H4 (cell line): ENCODE measurements at places on chromosomes 7 and 10.

DNA sequence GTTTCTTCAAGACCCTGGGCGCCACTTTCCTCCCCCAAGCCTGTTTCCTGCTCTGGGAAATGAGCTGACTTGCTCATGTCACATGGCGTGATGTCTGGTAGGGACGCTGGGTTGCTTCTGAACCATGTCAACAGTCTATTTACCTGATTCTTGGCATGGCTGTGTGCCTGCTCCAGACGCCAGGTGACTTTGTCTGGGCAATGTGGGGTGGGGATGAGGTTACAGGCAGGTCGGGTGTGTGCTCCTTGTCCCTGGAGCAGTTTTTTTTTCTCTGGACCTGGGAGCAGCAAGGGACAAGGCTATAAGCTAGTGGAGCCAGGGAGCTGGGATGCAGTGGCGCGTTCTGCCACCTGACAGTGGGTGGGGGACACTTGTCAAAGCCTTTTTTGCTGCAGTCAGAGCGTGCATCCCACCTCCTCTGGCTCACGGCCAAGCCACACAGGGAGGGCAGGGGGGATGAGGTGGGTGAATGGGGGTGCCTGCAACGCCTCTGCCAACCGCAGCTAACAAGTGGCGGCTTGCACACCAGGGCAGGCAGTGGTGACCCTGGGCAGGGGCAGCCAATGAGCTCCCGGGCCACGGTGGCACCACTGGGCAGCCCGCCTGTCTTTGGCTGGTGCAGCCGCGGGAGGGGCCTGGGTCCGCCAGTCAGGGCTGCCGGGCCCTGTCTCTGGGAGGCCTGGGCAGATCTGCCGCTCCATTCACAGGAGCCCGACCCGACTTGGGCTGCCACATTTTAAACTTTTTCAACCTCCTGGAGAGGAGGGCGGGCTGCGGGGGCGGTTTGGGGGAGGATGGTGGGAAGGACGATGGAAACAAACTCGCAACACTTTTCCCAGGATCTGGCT, 22.9 kb downstream of the DNAJB12 start:
- peak; percentile 77 for DNase-seq

DNA sequence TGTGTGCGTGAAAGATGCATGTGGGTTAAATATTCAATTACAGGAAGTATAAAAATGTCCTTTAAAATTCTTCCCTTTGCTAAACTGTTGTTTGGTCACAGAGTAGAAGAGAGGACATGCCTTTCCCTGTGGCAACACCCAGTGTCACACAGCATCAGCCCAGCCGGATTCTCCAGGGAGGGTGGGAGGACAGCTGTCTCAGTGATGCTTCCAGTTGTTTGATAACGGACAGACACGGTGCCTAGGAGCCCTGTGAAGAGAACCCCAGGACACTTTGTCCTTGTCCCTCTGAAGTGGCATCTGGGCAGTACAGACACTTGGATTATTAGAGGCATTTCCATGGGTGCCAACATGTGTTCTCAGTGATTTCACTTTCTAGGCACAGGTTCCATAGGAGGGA, 306.6 kb upstream of the LRGUK start:
- DNase-seq: no peak

DNA sequence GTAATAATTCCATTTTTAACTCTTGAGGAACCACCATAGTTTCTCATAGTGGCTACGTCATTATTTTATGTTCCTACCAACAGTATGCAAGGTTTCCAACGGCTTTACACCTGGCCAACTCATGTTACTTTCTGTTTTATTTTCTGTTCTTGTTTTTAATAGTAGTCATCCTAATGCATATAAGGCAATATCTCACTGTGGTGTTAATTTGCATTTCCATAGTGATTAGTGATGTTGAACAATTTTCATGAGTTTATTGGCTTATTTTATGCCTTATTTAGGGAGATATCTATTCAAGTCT, 465.5 kb upstream of the KLF6 start:
- DNase-seq: no peak

- DNase-seq: no peak
Observed at GRCh38 chr7:44155191-44156185, 14.4 kb upstream of the MYL7 start.

DNA sequence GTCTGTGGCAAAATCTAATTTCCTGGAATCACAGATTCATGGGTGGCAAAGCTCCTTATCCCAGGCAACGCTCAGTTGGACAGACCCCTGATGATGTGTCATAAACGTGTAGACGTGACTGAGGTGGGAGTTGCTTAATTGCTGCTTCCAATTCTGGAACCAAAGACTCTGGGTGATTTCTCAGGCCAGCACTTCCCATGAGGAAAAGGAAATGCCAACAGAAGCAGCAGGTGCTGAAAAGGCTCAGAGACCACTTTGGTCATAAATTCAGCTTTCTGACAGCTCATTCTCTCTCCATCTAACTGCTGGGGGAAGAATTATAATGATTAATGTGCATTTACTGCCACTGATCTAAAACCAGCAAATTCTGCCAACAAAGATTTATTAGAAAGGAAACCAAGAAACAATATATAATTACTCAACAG, 88.7 kb downstream of the OSBPL3 start:
- no peak for DNase-seq

- no peak for DNase-seq
Observed at GRCh38 chr10:34092891-34093290, 722.2 kb downstream of the PARD3 start.

DNA sequence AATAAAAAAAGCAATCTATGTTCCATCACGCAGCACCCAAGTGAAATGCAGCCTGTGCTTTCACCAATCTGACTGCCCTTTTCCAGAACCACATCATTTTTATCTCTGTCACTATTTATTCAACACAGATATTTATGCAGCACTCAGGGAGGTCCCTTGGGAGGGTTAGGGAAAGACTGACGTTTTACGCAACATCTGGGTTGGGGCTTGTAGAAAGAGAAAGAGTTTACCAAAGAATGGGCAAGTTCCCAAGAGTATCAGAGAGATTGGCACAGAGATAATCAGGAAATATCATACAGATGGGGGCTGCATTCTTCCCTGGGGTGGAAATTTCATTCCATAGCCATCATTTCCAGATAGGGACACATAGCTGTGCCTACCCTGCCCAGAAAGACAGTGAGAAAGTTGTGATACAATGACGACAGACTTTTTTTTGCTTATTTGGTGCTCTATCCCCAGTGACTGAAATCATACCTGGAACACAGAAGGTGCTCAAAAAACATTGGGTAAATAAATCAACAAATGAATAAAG, 474.2 kb downstream of the CALN1 start:
- DNase-seq: peak; percentile 40

- DNase-seq: no peak
Observed at GRCh38 chr10:8115618-8115980, 61.1 kb downstream of the GATA3 start.

GRCh38 chr7:95596198-95597063, at the start of gene PDK4:
Gene PDK4, minus strand, starts transcription at chr7:95596516. Its CDS starts 223 bp downstream, at chr7:95596293.
- DNase-seq: peak; percentile 70

DNA sequence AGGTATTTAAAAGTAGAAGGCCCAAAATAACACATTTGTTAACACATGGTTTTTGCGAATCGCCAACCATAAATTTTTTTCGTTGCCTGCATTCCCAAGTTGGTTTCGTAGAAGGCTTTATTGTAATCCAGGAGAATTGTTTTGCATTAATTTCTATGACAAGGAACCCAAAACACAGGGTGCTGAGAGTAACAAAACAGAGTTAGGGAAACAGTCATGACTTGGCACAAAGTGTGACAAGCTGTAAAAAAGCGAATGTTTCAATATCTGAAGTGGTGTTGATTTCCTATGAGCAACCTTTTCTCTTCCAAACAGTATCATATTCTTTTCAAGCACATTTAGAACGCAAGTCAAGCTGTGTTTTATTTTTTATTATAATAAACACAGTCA, 63.6 kb downstream of the C10orf67 start:
- no peak for DNase-seq

DNA sequence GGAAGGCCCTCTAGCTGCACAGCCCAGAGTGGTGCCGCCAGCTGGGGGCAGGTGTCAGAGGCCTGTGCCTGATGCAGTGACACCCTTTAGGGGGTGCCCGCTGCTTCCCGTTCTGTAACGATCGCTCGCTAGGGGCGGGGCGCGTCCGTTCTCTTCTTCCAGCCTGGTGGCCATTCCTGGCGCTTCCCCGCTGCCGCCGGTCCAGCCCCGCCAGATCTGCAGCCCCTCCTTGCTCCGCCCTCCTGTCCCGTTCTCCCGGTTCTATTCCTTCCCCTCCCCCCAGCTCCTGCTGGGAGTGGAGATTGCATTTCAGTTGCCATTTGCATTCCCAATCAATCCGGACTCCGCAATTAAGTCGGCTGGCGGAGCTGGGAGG, 39.2 kb downstream of the AGAP3 start:
- DNase-seq: no peak

- no peak for DNase-seq
Observed at GRCh38 chr10:12463459-12463838, 114.1 kb downstream of the CAMK1D start.
